ENCODE measurements at places on chromosomes 7 and 10. TPM values are rescaled to one million over a fixed set of nuclear protein-coding genes. Genes with fewer than 3 reads are reported as not detected.

DNA sequence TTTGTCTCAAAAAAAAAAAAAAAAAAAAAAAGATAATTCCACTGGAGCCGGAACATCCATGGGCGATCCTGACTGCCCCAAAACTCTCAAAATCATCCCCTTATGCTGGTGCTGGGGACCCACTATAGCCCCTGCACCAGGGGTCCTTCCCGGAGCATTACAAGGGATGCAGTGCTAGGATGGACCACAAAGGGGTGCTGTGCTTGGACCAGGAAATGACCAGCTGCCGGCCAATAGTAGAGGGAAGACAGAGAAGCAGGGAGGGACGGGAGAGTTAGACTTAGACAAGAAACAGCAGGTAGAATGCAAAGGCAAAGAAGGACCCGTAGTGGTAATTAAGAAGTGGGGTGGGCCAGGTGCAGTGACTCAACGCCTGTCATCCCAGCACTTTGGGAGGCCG, 40.5 kb downstream of the RCC1L start:
- DNase-seq = no peak

GRCh38 chr10:28945959-28946358, 268.6 kb downstream of the BAMBI start:
- no peak for DNase-seq

DNA sequence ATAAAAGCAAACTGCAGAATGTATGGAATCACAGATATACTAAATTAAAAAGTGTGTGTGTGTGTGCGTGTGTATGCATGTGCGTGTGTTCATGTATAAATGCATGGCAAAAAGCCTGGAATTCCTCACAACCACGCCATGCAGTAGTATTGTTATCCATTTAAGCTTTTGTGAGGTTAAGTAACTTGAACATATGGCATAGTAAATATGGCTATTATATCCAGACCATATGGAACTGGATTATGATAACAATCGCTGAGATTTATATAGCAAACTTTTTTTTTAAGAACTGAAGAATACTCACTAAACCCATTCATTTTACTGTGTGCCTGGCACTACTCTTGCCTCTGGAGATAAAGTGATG, 22.3 kb upstream of the NANOS1 start:
- DNase-seq = no peak

GRCh38 chr7:154928136-154929005, 74.6 kb downstream of the PAXIP1 start:
- DNase-seq = peak; percentile 96

GRCh38 chr7:99624484-99624883, 7.7 kb downstream of the ZSCAN25 start:
- no peak for DNase-seq

DNA sequence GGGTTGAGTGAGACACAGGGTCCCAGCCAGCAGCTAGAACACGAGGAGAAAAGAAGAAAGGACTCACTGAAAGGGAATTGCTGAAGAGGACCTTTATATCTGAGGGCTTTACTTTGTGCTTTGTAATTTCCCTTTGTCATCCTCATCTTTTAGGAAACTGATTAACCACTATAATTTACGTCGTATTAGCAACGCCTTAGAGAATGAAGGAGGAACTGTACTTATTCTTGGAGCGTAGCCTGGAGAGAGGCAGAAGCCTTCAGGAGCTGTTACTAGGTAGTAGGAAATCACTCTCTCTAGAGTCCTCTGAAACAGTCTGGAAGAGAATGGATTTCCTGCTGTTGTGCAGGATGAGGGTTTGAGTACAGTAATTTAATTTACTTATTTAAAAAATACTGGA, 101.0 kb upstream of the STEAP1B start:
- no peak for DNase-seq

- DNase-seq = no peak
Observed at GRCh38 chr7:91759205-91759863, 121.2 kb downstream of the MTERF1 start.

DNA sequence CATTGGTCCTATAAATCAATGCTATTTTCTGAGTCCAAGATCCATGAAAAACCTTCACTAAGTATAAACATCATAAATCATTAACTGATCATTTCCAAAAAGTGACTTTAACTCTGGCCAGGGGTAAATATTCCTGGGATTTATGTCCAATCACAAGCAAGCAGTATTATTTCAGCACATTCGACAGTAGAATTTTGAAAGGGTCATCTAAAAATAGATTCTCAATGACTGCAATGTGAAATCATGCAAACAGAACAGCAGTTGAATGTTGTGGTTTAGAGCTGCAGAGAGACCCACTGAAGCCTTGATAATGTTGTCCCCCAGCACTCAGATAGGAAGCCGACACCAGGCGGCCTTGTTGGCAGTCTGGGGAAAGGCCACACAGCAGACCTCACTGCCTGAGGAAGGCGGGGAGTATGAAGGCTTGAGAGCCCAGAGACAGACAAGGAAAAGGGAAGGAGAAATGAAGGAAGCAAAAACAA, 38.1 kb downstream of the FAM107B start:
- peak; percentile 47 for DNase-seq

- DNase-seq = no peak
Observed at GRCh38 chr10:88762906-88763305, 3.1 kb downstream of the LIPN start.

The ETV1 gene
- 17.1 TPM for polyA plus RNA-seq

The UPK3B gene
- polyA plus RNA-seq = 0.38 TPM

The ELOVL3 gene
- not detected for polyA plus RNA-seq

The CARD11 gene
- 0.14 TPM for polyA plus RNA-seq

The STK32C gene
- polyA plus RNA-seq = 8.6 TPM
